NCI-H460 (cell line): ENCODE measurements at places on chromosomes 2 and 18. TPM values are rescaled to one million over a fixed set of nuclear protein-coding genes. Genes with fewer than 3 reads are reported as not detected.

Gene FSHR
- not detected in 2 replicates for total RNA-seq

Gene DOK6
- 5.5 and 6.7 TPM in 2 replicates for total RNA-seq

Gene DAPL1
- total RNA-seq, result not detected in 2 replicates

Gene HOXD10
- 0.25 TPM in 1 of 2 replicates, not detected in the other for total RNA-seq

Gene TEX261
- 27.6 and 31.6 TPM in 2 replicates for total RNA-seq

Gene SERPINB10
- total RNA-seq, result not detected in 2 replicates

Gene RAD51AP2
- not detected in 2 replicates for total RNA-seq

Gene FAM237A
- not detected in 2 replicates for total RNA-seq

Gene IL36RN
- total RNA-seq, result not detected in 2 replicates

Gene TNFRSF11A
- 0.55 and 0.87 TPM in 2 replicates for total RNA-seq

Gene DCAF17
- total RNA-seq, result 28.2 and 29.8 TPM in 2 replicates

Gene REG1A
- total RNA-seq, result not detected in 2 replicates

Gene VWA3B
- not detected in 2 replicates for total RNA-seq

Gene NGEF
- 3.2 and 3.4 TPM in 2 replicates for total RNA-seq

Gene GPC1
- total RNA-seq, result 80.8 and 97.8 TPM in 2 replicates

Gene HOXD11
- not detected in 2 replicates for total RNA-seq

Gene RGPD3
- 0.05 and 0.06 TPM in 2 replicates for total RNA-seq

Gene PTH2R
- not detected in 2 replicates for total RNA-seq

Gene SLC9A4
- not detected in 2 replicates for total RNA-seq

Gene EMILIN2
- total RNA-seq, result 0.12 and 0.17 TPM in 2 replicates

DNA sequence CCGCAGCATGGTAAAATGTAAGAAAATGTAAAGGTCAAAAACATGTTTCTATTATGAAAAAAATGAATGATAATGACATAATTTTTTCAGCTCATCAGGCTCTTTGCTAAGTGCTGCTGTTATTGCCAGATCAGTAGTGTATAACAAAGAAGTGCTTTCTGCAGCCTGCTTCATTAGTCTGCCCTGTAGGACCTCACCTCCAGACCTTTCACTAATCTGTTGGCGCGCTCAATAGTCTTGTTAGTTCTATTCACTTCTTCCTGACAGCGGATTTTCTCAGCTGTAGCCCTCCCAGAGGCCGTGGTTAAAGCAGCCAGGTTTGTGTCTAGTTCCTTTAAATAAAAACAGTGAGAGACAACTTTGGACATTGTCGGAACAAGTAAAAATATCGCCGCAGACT lies 97.7 kb downstream of the CDCA7 start:
- DNase-seq, result no peak

DNA sequence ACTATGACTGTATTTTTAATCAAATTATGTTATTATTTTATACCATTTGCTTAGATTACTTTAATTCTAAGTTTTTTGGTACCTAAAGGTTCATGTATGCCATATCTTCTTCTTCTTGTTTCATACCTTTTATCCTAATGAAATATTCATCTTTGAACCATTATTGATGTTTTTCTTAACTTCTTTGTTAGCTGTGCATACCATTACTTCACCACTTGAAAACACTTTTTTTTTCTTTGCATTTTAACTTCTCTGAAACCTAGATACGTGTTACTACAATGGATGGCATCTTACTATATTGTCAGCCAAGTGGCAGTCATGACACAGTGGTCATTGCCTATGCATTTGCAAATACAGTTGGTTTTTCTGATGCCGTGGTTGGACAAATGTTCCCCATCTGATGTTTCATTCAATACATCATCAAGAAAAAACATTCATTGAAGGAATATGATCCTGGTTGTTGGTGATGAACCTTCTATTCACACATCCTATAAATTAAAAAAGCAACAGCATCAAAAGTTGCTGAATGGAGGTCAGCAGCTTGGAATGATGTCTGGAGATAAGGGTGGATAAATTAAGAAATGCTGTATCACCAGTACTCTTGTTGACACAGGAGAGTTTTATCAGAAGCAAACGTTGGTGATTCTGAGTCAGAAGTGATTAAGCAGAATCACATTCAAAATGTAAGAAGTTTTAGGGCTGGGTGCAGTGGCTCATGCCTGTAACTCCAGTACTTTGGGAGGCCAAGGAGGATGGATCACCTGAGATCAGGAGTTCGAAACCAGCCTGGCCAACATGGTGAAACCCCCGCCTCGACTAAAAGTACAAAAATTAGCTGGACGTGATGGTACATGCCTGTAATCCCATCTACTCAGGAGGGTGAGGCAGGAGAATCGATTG lies 7.4 kb downstream of the IL36A start:
- peak; percentile 22 for DNase-seq

- DNase-seq, result no peak
Measured at GRCh38 chr2:65055422-65056214, 598 bp upstream of the CEP68 start.

DNA sequence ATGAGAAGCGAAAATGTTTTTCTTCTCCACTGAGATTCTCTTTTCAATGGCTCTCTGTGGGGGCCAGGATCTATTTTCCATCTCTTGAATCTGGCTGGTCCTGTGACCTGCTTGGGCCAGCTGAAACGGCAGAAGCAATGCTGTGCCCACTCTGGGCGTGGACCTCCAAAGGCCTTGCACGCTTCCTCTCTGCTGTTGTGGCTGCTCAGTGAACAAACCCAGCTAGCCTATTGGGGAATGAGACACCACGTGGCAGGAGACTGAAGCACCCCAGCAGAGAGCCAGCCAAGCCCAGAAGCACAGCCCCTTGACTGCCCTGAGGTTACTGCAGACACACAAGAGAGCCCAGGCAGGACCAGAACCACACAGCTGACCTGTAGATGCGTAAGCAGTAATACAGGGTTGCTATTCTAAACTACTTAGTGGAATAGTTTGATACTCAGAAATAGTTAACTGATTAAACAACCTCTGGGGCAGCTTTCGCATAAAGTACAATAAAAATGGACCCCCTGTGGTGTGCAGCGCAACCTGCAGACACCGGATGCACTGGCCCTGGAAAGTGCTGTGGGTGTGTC lies 221.7 kb upstream of the SH3BP4 start:
- no peak for DNase-seq

GRCh38 chr2:183001948-183002347 lies 36.3 kb downstream of the NCKAP1 start:
- no peak for DNase-seq

GRCh38 chr2:68877079-68877772 lies 6.0 kb upstream of the BMP10 start:
- DNase-seq, result no peak

DNA sequence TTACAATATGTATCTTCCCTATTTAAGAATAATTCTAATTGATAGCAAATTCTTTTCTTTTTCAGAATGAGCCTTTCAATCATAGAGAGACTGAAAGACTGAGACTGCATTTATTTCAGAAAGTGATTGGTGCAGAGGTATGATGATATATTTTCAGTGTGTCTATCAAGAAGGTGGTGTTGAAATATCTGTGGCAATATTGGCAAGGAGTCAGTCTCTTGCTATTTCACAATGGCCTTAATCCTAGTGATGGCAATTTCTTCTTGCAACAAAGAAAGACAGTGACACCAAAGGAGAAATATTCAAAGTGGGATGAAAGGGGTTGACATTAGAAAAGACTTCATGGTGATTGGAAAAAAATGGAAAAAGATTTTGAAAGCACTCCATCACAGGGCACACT lies 21.7 kb upstream of the ZBTB14 start:
- peak; percentile 60 for DNase-seq

GRCh38 chr2:113216891-113217454 lies 43.2 kb downstream of the PSD4 start:
- DNase-seq, result no peak

GRCh38 chr2:241905716-241906377 lies 36.3 kb downstream of the RTP5 start:
- DNase-seq, result no peak

DNA sequence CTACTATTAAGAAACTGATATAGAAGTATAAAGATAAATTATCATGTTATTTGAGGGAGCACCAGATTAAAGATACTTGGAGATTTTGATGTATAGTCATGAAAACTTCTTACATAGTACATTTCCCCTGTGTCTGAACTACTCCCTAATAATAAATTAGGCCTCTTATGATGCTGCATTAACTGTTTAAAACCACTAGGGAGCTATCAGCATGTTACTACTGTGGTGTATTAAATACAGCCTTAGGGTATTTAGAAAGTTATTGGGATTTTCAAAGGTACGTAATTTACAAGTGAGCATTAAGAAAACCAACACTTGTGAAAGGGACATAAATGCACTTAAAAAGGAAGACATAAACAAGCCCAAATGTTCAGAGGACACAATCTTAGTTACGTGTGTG lies 714.0 kb downstream of the EPHA4 start:
- DNase-seq, result no peak

GRCh38 chr18:449374-449773 lies 51.1 kb downstream of the COLEC12 start:
- DNase-seq, result no peak

- DNase-seq, result no peak
Measured at GRCh38 chr2:37895140-37895539, 29.9 kb upstream of the RMDN2 start.

DNA sequence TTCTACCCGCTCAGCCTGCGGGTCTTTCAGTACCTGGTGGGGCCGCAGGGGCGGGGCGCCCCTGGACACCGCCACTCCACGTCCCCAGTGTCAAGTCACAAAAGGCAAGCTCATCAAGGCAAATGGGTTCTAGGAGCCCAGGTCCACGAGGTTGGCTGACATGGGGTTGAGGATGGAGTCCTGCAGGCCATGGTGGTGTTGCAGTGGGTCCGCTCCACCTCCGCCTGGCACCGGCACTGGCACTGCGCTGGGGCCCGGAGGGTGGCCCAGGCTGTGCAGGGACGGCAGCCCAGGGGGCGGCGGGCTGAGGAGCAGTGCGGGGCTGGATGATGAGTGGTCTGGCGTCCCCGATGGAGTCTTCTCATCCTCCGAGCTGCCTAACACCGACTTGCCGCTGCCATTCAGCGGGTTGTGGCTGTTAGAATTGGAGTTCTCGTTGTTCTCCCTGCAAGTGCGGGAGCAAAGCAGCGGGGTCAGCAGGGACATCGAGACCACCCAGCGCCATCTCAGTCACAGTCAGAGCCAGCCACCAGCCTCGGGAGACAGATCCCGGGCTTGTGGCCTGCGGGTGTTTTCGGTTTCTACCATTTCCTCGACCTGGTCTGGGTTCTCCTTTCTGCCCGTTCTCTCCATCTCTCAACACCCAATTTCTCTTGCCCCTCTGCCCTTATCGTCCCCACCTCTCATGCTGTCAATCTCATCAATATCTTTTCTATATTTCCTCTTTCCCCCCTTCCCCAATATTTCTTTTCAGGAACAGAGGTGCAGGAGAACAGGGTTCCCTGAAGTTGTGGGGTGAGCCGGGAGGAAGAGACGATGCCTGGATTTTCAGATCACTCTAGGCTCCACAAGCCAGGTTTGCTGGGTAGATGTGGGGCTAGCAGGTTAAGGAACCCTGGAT lies 3.0 kb downstream of the SIX2 start:
- no peak for DNase-seq

DNA sequence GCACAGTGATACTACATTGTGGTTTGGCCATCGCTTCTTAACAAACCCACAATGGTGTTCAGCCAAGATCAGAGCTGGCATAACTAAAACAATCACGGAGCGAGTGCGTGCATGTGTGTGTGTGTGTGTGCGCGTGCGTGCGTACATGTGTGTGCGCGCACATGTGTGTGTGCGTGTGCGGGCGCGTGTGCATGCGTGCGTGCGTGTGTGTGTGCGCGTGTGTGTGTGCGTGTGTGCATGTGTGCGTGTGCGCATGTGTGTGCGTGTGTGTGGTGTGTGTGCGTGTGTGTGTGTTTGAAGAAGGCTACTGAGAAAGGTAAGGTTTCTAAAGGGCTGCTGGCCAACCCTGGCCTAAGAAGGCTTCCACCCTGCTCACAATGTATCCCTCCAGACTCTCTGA lies 582.4 kb downstream of the CMPK2 start:
- DNase-seq, result no peak

DNA sequence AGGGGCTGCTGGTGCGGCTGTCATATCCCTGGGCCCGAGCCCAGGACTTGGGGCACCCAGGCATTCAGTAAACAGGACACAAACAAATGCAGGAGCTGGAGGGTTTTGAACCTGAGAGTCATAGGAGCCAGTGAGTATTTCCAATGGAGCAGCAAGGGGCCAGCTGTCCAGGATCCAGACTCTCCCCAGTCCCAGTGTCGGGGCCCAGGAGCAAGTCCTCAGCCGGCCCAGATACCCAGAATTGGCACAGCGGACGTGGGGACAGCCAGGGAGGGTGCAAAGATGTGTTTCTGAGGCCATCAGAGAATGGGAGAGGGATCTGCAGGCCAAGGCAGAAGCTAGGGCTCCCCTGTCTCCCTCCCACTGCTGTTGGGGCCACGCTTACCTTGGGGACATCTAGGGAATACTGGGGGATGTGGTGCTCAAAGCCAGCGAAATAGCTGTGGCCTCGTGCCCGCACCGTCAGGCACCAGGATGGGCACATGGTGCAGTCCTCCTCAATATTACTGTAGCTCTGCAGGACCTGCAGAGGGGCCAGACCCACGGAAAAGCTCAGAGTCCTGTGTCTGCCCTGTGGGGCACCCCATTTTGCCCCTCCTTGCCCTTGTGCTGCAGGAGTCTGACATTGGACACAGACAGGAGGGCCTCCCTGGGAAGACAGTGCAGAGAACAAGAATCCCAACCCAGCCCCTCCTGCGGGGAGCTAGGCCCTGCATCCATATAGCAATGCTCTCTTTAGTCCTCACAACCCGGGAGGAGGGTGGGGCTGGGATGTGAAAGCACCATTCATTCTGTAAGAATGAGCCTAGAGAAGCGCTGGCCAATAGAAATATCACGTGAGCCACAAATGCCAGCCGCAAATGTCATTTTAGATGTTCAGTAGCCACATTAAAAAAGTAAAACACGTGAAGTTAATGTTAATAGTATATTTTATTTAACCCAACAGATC lies 15.4 kb downstream of the CFAP65 start:
- no peak for DNase-seq

DNA sequence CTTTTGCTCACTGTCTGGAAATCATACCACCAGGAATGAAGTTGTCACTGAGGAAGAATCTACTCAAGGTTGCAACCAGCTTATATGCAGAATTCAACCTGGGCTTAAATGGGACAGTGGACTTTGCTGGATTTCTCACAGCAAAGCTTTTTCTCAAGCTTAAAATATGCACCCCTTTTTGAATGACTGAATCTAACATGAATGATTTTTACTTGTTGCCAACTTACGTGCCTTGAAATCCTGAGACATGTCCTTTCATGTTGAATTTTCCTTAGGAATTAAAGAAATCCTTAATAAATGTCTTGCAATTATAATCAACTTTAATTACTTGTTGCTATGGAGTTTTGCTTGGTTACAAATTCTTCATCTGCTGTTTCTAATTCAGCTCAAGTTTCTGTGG lies 57.4 kb downstream of the SPP2 start:
- DNase-seq, result no peak

- DNase-seq, result no peak
Measured at GRCh38 chr2:213818436-213818835, 534.2 kb downstream of the SPAG16 start.
